A549 (cell line): ENCODE measurements at places on chromosomes 16 and 17.

DNA sequence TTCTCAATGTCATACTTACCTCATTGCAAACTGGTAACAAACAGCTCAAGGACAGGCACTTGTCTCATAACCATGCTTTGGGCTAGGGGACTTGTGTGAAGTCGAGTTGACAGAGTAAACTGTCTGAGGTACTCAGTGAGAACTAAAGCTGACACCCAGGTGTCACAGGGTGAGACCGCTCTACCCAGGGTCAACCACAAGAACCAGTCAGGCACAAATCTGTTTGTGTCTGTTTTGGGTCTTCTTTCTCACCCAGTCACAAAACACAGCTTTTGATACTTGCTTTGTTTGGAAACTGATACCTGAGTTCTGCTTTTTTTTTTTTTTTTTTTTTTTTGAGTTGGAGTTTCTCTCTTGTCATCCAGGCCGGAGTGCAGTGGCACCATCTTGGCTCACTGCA lies 161.1 kb downstream of the STX8 start:
- DNase-seq, result no peak

- DNase-seq, result no peak
Measured at GRCh38 chr17:39236981-39237441, 11.3 kb upstream of the STAC2 start.

GRCh38 chr17:45385331-45385997 lies 47.2 kb downstream of the ARHGAP27 start:
- peak; percentile 91 for DNase-seq

DNA sequence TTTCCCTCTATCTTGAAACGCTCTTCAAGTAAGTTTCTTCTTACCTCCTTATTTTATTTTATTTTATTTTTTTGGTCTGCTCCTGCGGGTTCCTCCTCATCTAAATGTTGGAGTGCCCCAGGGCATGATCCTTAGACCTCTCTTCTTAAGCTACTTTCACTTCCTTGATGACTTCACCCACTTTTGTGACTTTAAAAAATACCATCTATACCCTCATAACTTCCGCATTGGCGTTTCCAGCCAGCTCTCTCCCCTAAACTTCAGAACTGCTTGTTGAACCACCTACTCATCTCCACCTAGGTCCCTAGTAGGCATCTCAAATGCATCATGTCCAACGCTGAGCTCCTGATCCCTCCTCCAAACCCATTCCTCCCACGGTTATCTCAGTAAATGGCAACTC lies 51.4 kb upstream of the NFAT5 start:
- no peak for DNase-seq

DNA sequence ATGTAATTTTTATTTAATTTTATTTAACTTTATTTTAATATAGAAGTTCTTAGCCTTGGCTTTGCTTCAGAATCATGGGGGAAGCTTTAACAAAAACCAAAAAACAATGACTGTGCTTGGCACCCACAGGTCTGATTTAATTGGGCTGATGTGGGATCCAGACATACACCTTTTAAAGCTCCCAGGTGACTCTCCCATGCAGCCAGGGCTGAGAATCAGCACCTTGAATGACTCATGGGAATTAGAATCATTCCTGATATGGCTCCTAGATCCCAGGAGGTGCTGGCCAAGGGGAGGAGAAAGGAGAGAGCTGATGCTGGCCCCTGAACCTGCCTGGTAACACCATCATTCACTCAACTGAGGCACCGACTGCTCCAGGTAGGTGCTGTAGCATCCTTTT lies 240.7 kb downstream of the PARN start:
- no peak for DNase-seq

DNA sequence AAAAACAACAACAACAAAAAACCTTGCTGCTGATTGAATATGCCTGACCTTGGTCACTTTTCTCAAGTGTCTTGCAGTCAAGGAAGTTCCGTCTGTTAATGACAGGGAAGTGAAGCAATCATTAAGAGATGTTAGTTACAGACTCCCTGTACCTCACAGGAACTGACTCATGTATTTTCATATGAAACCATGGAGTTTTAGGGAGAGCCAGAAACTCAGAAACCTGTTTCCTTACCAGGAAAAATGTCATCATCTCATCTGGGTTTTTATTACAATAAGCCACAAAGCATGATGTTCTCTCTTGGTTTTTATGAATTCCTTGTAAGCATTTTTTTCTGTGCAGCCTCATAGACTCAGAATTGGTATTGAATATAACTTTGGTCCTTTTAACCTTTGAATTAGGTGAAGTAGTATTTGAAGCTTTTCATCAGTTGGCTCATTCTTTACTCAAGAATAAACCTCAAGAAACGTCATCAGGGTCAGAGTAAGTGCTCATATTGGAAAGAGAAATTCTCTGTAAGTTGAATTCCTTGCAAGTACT lies 10.3 kb downstream of the LYRM1 start:
- no peak for DNase-seq

- no peak for DNase-seq
Measured at GRCh38 chr16:85262558-85263238, 150.4 kb upstream of the CIBAR2 start.

DNA sequence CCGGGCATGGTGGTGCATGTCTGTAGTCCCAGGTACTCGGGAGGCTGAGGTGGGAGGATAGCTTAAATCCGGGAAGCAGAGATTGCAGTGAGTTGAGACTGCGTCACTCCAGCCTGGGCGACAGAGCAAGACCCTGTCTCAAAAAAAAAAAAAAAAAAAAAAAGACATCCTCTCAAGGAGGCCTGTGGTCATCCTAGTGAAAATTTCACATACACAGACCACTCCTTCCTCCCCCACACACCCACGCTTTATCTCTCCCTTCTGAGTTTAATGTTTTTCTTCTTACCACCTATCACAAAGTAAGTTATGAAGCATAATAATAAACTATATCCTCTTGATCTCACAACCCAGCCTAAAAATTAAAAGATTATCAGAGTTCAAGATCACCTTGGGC lies 1.3 kb upstream of the NOL11 start:
- no peak for DNase-seq

- no peak for DNase-seq
Measured at GRCh38 chr16:12535535-12536411, 267.9 kb downstream of the CPPED1 start.

- no peak for DNase-seq
Measured at GRCh38 chr17:77768248-77768852, 190.2 kb upstream of the TNRC6C start.

- DNase-seq, result no peak
Measured at GRCh38 chr17:825216-825615, 43.1 kb downstream of the MRM3 start.

- no peak for DNase-seq
Measured at GRCh38 chr17:63786117-63786516, 12.1 kb downstream of the DDX42 start.

- no peak for DNase-seq
Measured at GRCh38 chr16:11780991-11781680, 15.9 kb downstream of the ZC3H7A start.

DNA sequence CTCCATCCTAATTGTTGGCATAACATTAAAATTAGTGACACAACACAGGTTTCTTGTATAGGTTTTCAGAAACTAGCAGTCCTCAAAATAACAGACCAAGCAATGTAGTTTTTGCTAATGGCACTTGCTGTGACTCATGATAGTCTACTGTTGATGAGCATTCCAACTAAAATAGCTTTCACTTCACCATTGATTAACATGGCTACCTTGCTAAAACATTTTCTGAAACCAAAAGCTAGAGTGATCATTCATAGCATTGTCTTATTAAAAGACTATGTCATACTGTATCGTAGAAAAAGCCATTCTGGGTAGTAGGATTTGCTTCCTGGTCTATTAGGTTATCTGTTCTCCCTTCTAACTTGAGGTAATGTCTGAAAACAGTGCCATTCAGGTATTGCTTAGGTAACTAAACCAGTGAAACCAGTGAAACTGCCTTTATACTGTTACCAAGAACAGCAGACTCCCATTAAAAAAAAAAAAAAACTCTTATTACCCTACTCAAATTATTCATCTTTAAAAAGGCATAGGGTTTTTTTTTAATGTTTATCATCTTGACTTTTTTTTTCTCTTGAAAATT lies 2.5 kb upstream of the CLTC start:
- DNase-seq, result no peak

- DNase-seq, result no peak
Measured at GRCh38 chr16:50801036-50801435, 59.1 kb downstream of the CYLD start.

GRCh38 chr16:11507991-11508390 lies 78.7 kb downstream of the LITAF start:
- DNase-seq, result no peak

- no peak for DNase-seq
Measured at GRCh38 chr16:2675714-2676113, 6.6 kb upstream of the KCTD5 start.

- no peak for DNase-seq
Measured at GRCh38 chr17:41711669-41712400, at the start of gene GAST. TSS of gene GAST (plus strand) at chr17:41712331. CDS start at chr17:41715437, 3,106 bp downstream.

DNA sequence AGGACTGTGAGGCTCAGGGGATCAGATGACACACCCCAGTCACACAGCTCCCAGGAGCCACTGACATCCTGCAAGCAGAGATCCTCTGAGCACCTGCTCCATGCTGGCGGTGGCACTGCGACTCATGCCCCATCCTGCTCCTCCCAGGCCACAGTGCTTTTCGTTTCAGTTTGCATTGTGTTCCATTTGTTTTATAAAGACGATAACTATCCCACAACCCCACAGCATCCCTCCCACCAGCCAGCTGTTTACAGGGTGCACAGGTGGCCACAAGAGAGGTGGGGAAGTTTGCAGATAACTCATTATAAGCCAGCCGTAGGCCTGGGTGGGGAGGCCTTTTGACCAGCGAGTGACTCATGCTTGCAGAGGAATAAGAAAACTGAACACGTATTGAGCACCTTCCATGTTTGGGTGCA lies 28.2 kb downstream of the BCO1 start:
- no peak for DNase-seq

DNA sequence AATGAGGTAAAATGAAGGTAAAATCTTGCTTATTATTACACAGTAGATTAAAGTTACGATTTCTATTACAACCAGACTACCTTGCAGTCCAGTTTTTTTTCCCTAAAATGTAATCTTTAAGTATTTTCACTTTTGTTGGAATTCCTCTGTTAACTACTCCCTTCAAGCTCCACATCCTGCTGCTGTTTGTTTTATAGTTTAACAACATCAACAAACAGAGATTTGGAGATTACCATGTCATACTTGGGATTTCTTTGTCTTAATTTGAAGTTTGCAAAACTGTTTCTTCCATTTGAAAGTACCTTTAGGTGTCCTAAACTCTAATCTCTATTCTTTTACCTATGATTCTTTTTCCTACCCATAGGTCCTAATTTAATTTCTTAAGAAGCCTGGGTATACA lies 83.3 kb downstream of the ABHD15 start:
- no peak for DNase-seq
